ENCODE measurements at places on chromosomes 2 and 18.
A peak's percentile ranks its signal among the peaks of the same experiment; 100 is the strongest.

DNA sequence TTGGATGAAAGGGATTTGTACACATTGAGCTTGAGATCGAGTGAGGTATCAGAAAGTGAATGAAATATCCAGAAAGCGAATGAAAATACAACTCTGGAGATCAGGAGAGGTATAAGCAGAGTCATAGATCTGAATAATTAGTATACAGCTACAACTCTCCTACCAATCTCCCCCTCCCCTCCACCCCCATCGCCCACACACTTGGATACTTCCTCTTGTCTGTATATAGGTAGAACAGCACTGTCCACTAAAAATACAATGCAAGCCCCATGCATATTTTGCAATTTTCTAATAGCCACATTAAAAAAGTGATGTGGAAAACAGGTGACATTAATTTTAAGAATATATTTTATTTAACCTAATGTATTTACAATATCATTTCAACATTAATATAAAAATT is 23.7 kb upstream of the WIPF1 start:
- DNase-seq: no peak

DNA sequence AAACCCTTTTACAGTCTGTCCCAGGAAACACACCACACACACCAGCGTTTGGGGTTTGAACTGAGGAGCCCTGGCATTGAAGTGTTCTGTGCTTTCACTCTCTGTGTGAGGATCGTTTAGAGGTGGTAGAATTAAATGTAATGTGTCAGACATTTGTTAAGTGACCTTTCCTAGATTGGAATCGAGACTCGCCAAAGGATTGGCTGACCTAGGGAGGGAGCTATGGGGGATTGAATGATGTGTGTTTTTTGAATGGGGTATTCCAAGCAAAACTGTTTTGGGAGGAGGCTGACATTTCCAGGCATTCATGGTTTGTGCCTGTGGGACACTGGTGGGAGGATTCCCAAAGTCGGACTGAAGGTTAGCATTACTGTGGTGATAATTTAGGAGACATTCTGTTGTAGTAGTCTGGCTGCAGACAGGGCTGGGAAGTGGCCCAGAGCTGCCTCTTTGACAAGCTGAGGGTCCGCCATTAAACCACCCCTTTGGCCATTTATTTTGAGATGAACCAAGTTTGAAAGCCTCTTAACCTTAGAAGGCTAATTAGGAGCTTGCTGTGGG is 1.7 kb downstream of the MYO1B start:
- DNase-seq: no peak

DNA sequence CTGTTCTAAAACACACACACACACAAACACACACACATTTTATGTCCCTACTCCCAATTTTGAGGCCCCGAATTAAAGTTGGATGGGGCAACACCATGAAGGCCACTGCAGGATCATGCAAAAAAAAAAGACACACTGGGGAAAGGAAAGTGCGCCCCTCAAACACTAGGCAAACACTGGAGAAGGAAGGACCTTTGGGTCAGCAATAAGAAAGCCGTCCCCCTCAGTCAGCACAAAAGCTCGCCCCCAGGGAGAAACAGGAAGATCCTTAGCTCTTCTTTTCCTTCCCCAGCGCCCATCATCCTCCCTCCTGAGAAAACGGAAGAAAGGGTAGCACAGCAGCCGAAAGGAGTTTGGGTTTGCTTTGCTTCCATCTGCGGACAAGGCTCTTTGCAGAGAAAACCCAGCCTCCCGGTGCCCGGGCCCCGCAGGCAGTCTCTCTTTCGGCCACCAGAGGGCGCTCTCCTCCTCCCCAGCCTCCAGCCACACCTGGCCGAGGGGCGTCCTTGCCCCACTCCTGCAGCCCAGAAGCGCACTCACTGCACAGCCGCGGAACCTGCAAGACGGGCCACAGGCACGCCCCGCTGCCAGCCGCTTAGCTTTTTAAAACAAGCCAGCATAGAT is 248.5 kb downstream of the CDH20 start:
- DNase-seq: peak; percentile 37

DNA sequence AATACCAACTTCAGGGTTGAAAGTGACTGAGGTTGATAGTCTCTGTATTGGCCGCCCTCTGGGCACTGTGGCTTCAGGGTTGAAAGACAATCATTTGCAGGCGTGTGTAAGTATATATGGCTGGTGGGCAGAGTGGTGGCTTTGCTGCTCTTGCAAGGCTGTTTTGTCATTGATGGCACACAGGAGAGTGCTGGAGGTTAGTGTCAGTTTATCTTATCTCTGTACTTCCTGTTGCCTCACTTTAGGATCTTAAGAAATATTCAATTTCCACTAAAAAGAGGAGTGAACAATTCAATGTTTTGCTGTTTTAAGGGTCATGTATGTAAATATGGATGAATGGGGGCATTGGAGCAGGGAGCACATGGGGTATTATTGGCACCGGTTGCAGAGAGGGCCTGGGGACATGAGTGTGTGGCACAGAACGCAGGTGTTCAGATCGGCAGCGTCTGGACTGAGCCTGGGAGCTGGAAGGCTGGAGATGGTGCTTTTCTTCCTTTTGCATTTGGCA is 51.5 kb downstream of the NCK2 start:
- DNase-seq: no peak

- DNase-seq: no peak
Observed at GRCh38 chr2:159811232-159811631, 13.2 kb upstream of the CD302 start.

DNA sequence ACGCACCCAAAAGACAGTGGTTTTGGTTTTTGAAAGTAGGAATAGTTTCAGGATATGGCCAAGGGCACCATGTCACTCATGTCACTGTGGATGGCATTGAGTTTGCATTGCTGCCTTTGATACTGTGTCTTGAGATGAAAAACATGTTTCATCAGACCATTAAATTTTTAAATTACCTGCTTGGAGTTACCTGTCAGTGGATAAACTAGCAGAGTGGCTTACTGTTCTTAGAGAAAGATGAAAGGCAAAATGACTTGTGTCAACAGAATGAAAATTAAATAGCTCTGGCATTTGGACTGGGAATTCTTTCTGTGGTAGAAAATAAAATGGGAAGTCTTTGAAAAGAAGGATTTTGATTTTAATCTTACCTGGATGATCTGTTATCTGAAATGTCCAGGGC is 386 bp downstream of the ICOS start:
- no peak for DNase-seq

DNA sequence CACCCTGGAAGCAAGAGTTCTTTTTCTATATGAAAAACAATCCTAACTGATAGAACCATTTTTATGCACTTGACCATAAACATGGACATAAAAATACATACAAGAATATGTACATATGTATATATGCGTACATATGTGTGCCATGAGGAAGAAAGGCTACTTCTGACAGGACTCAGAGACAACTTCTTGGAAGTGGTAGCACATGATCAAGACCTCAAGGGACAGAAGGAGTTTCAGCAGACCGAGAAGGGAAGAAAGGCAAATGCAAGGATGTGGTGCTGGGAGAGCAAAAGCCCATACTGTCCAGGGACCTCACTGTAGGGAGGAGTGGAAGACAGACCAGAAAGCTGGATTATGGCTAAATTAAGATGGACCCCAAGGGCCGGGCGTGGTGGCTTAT is 11.4 kb upstream of the NPAS2 start:
- no peak for DNase-seq

DNA sequence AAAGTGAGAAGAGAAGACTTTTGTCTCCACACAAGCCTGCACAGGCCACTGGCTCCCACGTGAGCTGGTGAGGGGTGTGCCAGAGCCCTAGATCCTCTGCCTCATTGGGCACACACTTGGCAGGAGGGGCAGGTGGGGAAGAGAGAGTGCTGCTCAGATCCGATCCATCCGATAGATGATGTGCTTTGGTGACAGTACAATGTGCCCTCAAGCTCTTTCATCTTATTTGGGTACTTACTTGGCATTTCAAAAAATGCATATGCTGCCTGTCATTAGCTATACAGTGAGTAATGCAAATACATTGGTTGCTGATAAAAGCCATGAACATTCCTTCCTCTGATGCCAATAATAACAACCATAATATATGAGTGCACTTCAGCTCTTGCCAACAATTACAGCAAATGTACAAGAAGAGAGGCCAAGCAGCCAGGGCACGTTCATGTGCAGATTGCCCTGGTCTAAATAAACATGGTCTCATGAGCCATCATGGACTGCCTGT is 255.3 kb downstream of the VAPA start:
- no peak for DNase-seq

- DNase-seq: no peak
Observed at GRCh38 chr2:3142210-3142609, 235.4 kb downstream of the EIPR1 start.

GRCh38 chr2:173288561-173288960 is 66.1 kb upstream of the CDCA7 start:
- DNase-seq: no peak

DNA sequence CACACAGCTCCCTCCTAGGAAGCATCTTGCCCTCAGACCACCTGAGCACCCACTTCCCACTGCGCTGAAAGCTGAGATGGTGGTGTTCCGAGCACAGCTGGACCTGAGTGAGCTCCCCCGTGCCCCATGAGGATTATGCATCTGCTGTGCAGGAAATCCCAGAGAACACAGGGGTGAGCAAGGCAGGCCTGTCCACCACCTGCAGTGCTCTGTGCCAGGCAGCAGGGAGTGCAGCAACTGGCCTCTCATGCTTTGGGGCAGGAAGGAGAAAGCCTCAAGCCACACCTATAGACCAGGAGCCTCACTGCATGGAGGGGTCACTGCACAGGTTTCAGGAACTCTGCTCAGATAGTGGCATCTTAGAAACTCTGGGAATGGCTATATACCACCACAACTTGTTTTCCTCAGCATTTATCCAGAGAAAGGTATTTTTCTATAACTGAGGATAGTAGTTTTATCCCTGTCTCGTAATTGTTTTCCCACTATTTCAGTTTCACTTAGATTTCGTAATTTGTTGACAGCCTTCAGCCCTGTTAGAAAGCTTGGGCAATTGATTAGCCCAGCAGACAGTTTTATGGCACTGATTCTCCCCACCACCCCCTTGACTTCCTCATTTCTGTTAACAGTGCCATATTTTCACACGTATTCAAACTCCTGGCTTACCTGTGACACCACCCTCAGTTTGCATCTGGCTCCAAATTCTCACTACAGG is 144.3 kb upstream of the DAPL1 start:
- no peak for DNase-seq

DNA sequence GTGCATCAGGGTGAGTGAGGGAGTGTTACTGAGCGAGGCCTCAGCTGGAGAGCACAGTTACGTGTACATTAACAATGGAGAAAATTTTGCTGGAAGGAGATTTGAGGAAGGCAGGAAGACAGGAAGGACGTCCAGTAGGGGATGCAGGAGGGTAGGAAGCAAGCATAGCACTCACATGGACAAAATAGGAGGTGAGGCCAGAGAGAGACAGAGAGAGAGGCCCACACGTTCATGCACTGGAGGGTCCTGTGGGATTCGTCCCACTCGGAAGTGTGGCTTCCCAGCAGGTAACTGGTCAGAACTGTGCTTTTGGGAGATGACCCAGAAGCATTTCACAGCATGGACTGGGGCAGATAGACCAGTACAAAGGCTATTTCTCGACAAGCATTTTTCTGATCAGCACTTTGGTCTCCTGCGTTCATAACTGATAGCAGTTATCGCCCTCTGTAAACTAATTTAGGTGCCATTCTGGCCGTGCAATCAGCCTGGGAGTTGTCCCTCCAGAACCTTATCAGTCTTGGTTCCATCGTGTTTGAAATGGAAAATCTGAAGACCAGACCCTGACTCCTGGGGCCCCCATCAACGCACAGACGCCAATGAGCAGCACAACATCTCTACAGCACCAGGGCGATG is 5.7 kb downstream of the LCT start:
- DNase-seq: no peak

GRCh38 chr2:70645733-70646419 is 92.2 kb upstream of the TGFA start:
- no peak for DNase-seq

GRCh38 chr2:97963880-97964279 is 31.9 kb downstream of the TMEM131 start:
- no peak for DNase-seq

DNA sequence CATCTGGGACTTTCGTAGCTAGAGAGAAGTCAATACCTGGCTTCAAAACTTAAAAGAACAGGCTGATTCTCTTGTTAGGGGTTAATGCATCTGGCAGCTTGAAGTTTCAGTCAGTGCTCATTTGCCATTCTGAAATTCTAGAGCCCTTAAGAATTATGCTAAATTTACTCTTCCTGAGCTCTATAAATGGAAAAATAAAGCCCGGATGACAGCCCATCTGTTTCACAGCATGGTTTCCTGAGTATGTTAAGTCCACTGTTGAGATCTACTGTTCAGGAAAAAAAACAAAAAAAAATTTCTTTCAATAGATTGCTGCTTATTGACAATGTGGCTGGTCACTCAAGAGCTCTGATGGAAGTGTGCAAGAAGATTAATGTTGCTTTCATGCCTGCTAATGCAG is 101.3 kb upstream of the RPE start:
- DNase-seq: no peak

GRCh38 chr2:1550658-1551316 is 137.5 kb downstream of the TPO start:
- DNase-seq: peak; percentile 36

GRCh38 chr2:191401287-191401686 is 156.1 kb downstream of the MYO1B start:
- DNase-seq: no peak

DNA sequence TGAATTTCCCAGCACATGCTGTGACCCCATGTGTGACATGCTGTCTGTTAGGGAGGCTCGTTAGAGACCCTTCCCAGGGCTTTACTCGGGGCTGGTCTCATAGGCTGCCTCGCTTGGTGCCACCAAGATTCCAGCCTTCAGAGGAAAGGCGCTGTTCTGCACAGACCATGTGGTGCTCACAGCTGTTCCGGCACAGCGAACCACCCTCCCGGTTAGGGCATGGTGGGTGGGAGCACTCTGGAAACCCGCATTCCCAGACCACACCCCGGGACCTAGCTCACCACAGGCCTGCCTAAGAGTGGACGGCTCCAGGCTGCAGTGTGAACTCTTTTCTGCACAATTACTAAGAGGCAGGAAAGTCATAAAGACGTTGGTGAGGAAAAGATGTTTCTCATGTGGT is 112.0 kb downstream of the MBP start:
- no peak for DNase-seq

- no peak for DNase-seq
Observed at GRCh38 chr2:80187156-80187555, 117.4 kb downstream of the LRRTM1 start.

DNA sequence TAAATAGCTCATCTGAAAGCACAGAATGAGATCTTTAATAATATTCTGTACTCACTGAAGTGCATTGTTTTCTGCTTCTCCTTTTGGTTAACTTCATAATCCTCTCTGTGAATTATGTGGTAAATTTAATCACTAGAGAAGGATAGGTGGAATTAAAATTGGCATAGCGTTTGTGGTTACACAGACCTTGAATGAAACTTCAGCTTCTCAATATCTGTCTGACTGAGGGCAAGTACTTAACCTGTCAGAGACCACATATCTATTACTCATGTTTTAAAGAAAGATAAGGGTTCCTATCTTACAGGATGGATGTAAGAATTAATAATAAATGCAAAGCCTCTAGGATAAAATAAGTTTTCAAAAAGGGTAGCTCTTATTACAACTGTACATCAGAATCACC is 861.8 kb downstream of the TRIB2 start:
- no peak for DNase-seq

- DNase-seq: no peak
Observed at GRCh38 chr2:108916122-108916795, 72.8 kb downstream of the EDAR start.
